ENCODE measurements at places on chromosomes 5 and 9.

DNA sequence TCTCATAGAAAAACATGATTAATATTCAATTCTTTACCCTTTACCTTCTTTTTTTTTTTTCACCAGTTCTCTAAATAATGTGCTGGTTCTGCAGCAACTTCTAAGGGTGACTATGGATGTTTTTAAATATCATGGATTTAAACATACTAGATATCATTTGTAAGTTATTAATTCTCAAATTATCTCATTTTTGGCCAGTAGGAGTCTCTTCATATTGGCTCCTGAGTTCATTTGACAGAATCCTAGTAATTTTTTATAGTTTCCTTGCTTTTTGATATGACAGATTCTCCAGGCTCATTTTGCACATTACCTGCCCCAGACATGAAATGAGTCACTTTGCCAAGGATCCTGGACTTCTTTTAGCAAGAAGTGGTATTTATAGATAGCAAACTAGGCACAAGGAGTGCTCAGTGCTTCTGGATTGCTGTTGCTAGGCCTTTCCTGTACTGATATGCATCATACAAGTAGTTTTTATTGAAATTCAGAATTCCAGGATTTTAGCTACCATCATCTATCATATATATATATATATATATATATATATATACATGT is 201.3 kb upstream of the IL12B start:
- DNase-seq = no peak

DNA sequence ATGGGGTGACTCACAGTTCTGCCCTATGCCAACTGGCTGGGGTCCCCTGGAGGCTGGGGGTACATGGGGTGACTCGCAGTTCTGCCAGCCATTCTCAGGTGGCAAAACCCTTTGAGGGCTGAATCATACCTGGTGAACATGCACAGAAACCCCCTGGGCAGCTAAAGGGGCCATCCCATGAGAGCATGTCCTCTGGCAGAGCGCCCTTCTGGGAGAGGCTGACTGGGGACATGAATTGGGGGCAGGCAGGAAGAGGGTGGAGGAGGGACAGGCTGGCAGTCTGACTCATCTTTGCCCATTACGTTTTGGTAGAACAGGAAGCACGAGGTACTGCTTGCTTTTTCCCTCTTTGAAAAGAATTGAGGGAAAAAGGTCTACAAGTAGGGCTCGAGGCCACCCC is 16.7 kb downstream of the TRAF1 start:
- DNase-seq = no peak

- no peak for DNase-seq
Observed at GRCh38 chr5:540071-540905, 16.0 kb upstream of the SLC9A3 start.

GRCh38 chr5:177440211-177440989 is 6.2 kb upstream of the PRR7 start:
- no peak for DNase-seq

DNA sequence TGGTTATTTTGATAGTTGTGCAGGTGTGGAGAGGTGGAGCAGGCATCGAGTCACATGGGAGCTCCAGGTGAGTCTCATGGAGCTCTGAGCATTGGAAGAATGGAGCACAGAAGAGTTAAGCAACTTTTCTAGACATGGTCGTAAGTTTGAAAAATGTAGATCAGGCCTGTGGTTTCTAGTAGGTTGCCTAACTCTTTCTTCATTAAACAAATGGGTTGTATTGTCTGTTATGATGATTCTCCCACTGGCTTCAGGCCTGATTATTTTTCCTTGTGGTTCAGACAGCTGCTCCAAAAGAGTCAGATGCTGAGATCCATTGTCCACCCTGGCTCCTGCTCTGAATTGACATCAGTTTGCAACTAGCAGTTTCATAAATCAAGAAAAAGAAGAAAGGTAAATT is 80.3 kb upstream of the RPS23 start:
- DNase-seq = no peak

DNA sequence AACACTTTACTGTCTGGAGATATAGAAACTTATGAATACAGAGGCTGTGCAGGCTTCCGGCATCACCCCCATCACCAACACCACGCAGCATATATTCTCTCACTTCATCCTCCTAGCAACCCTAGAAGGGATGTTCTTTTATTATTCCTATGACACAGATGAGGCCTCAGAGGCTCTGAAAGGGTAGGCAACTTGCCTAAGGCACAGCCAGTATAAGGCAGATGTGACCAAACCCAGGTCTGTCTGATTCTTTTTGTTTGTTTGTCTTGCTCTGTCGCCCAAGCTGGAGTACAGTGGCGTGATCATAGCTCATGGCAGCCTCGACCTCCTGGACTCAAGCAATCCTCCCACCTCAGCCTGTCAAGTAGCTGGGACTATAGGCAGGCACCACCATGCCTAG is 22.8 kb upstream of the CORO2A start:
- DNase-seq = no peak

- no peak for DNase-seq
Observed at GRCh38 chr5:53569453-53569852, 9.0 kb downstream of the NDUFS4 start.

DNA sequence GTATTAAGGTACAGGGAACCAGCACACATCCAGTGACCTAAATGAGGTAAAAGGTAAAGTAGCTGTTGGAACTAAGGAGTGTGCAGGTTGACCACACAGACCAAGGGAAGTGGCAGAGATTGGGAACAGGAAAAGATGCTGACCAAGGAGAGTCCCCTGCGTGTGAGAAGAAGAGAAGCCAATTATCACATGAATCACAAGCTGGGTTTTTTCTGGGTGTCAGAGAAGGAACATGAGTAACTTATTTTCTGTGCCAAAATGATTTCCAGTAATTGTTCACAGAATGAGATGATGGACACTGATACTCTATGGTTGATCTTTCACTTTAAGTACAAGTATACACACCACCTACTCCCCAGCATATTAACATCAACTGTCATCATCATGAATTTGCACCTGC is 130.7 kb upstream of the ACO1 start:
- DNase-seq = no peak

- DNase-seq = no peak
Observed at GRCh38 chr5:88956416-88956815, 73.4 kb upstream of the MEF2C start.

DNA sequence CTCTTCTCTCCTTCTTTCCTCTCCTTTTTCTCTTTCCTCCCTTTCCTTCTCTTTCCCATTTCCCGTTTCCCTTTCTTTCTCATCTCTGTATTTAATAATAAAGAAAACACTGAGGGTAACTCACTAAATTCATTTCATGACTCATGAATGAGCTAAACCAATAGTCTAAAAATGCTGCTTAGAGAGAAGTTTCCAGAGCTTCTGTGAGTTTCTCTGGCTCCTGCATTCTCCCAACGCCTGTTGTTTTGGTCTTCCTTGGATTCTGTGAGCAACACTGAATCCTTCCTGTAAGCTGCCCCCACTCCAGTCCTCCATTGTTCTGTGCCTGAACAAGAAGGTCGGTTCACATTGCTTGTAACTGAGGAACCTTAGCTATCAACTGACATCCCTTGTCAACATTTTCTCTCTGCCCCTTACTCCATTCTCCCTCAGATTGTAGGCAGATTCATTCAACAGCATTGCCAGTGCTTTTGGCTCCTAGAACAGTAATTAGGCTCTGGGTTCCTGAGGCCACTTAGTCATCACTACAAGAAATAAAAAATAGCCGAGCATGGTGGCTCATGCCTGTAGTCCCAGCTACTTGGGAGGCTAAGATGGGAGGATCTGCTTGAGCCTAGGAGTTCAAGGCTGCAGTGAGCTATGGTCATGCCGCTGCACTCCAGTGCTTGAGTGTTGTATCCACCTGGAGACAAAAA is 237.7 kb upstream of the KLF4 start:
- no peak for DNase-seq

DNA sequence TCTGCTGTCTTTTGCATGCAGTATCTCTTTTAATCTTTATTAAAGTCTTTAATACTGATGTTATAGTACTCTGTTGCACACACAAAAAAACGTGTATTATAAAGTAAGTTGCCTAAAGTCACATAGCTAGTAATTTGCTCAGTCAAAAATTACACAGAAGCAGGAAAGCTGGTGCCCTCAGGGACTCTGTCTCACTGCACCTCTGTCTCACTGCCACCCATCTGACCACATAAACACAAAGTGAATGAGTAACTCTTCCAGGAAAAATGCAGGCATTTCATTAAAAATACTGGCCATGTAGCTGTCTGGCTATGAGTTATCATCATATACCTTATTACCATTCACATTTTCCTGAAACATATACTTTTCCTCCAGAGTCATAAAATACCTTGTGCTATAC is 591.7 kb downstream of the CSNK1G3 start:
- no peak for DNase-seq

GRCh38 chr5:50767588-50767987 is 101.2 kb downstream of the PARP8 start:
- DNase-seq = no peak

GRCh38 chr5:8940934-8941333 is 604.9 kb downstream of the SEMA5A start:
- no peak for DNase-seq

DNA sequence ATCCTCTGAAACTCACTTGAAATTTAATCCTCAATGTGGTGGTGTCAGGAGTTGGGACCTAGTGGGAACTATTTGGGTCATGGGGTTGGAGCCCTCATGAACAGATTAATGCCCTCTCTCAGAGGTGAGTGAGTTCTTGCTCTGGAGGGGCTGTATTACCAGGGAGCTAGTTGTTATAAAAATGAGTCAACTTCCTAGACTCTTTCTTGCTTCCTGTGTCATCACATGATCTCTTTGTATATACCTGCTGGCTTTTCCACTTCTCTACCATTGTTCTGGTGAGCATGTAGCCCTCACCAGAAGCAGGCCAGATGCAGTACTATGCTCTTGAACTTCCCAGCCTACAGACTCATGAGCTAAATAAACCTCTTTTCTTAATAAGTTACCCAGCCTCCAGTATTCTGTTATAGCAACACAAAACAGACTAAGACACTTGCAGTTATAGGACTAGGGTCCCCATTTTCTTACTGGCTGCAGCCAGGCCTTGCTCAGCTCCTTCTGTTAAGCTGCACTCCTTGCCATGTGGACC is 127.5 kb downstream of the SUSD1 start:
- no peak for DNase-seq

- DNase-seq = no peak
Observed at GRCh38 chr5:178145965-178146820, 7.5 kb downstream of the NHP2 start.

DNA sequence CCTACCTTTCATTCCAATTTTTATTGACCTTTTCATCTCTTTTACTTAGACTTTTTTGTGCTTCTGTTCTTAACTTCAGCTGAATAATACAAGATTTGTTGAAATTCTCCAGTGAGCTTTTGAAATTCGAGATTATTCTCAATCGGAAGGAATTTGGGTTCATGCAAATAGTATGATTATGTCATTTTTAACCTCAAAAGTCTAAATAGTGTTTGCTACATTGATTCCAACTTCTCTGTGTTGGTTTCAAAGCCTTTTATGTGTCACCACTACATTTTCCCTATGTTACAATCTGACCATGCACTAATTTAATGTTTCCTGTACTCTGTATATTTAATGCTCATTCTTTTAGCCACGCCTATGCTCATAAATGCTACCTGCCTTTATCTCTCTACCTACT is 44.1 kb downstream of the VPS13A start:
- no peak for DNase-seq

GRCh38 chr5:175309218-175309810 is 134.7 kb downstream of the DRD1 start:
- no peak for DNase-seq

GRCh38 chr9:105188746-105189145 is 55.7 kb upstream of the SLC44A1 start:
- DNase-seq = no peak

DNA sequence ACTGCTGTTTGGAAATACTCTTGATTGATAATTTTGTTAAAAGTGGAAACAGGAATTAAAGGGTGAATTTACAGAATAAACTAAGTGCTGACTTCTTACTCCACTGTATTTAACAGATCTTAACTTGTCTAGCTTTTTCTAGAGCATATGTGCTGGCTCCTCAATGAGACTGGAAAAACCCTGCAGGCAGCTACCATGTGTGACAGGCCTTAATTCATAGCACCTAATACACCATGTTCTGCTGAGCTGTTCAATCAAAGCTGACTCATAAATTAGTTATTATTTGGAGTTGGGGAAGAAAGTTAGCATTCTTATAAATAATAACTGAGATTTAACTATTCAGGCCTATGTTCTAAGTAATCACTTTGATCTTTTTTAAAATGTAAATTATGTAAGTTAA is 29.4 kb downstream of the CTNNAL1 start:
- no peak for DNase-seq

GRCh38 chr5:128036950-128037349 is 46.6 kb upstream of the SLC12A2 start:
- no peak for DNase-seq

- DNase-seq = no peak
Observed at GRCh38 chr9:109640580-109641371, 139.2 kb upstream of the PALM2AKAP2 start.

GRCh38 chr5:73143716-73144115 is 23.3 kb downstream of the TMEM171 start:
- DNase-seq = no peak

- DNase-seq = no peak
Observed at GRCh38 chr5:87282269-87282668, 14.6 kb downstream of the RASA1 start.

DNA sequence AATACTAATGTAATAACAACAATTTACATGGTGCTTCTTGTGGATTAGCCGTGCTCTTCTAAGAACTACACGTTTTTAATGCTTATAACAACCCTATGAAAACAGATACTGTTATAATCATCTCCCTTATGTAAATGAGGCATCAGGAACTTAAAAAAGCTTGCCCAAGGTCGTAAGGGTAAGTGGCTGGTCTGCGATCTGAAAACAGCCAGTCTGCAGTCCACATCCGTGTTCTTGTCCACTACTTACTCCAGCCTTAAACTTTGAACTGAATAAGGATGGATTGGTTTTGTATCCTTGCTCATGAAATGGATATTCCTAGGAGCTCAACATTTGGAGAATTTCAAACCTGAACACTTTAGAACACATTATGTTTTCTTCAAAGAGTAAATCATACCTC is 26.7 kb downstream of the PAM start:
- no peak for DNase-seq

GRCh38 chr9:100277166-100277979 is 75.4 kb downstream of the TEX10 start:
- no peak for DNase-seq

DNA sequence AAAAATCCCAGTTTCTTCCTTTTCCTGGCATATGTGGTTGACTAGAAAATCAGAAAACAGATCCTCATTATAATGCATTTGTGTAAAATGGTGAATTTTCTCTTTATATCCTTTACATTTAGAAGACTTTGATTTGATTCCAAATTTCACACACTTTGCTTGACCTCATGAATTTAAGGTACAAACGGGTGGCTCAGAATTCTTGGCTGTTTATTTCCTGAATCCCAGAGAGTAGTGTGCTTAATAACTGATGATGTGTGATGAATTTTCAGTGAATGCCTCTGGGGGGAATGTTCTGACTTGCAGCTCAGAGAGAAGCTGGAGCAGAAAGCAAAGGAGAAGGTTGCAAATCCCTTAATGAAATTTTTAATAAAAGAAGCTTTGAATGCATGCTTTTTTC is 126.8 kb downstream of the SPATA31D1 start:
- no peak for DNase-seq
